ENCODE measurements at places on chromosomes 2 and 18. TPM values are rescaled to one million over a fixed set of nuclear protein-coding genes. Genes with fewer than 3 reads are reported as not detected.
A peak's percentile ranks its signal among the peaks of the same experiment; 100 is the strongest.

- DNase-seq = peak; percentile 8
These were observed 31.5 kb upstream of the TANC1 start for GRCh38 chr2:158936978-158937377.

DNA sequence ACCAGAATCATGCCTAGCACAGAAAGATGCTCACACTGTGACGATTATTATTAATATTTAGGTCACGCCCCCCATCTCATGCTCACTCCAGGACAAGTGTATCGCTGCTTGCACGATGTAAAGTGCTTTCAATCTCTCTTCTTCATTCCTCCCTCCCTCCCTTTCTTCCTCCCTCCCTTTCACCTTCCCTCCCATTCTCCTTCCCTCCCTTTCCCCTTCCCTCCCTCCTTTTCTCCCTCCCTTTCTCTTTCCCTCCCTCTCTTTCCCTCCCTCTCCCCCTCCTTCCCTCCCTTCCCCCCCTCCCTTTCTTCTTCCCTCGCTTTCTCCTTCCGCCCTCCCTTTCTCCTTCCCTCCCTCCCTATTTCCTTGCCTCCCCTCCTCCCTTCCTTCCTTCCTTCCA lies 19.6 kb downstream of the TGOLN2 start:
- no peak for DNase-seq

The PPP4R3B gene
- total RNA-seq = 67.2 TPM

GRCh38 chr2:225779829-225780228 lies 380.3 kb downstream of the NYAP2 start:
- no peak for DNase-seq

GRCh38 chr18:13211534-13211933 lies 7.0 kb upstream of the LDLRAD4 start:
- no peak for DNase-seq

DNA sequence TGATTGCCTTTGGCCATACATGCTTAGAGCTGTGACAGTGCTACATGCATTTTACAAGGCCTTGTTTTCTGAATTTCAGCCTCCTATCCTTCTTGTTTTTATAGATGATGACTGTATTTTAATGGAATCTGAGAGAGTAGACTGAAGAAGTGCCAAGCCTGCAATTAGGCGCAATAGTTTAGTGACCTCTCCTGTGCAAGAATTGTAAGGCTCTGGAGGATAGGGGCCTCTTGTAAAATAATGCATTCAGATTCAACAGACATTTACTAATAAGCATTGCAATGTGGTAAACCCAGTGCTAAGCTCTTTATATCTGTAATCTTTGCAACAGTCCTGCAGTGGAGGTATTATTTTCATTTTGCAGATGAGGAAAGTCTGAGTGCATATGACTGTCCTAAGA lies 105.5 kb downstream of the TDRD15 start:
- no peak for DNase-seq

DNA sequence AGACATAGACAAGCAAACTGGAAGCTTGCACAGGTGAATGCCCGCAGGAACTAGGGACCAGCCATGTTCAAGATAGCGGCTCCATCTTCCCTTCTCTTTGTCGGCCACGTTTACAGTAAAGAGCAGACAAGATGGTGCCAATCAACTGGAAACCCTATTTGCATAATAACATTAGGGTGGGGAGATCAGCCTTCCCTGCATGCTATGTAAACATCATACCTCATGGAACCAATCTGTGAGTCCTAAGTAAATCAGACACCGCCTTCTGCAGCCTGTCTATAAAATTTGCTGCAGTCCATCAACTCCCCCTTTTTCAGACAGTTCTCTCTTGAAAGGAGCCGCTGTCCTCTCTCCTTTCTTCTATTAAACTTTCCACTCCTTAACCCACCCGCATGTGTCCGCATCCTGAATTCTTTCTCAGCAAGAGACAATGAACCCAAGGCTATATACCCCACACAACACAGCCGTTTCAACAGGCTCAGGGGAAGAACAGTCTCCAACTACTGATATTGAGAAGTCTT lies 384.4 kb downstream of the EIPR1 start:
- no peak for DNase-seq

- DNase-seq = no peak
These were observed 166.7 kb downstream of the L3MBTL4 start for GRCh38 chr18:6248017-6248416.

GRCh38 chr2:146807568-146808168 lies 1037.2 kb upstream of the ACVR2A start:
- no peak for DNase-seq

DNA sequence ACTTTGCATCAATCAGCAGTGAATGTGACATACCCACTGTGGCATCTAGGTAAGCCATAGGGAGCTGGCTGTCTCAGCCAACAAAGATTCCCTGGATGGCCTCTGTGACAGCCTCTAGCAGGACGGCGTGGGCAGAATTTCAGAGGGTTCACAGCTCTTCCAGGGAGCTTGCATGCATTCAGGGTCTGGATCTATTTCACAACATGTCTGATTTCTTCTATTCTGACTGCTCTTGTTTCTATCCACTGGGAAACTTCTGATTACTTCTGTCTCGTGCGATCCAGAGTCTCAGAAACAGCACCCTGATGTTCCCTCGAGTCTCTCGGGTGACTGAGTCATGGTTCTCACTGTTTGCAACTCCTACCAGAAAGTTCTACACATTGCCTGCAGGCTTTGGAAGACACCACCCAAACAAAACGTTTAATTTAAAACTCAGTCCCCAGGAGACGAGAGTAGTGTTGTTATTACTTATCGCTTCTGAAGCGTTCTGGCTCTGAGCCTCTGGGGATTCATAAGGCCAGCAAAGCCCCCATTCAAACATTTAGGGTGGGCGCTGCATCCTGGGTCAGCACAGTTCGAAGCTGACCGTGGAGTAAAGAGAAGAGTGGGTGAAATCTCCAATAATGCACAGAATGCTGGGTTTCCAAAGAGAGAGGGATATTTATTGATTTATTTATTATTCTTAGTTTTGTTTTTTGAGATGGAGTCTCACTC lies 41.9 kb upstream of the ODC1 start:
- DNase-seq = no peak

- no peak for DNase-seq
These were observed 22.8 kb downstream of the TTLL4 start for GRCh38 chr2:218733171-218734021.

The SCN7A gene
- total RNA-seq = 0.02 TPM

- DNase-seq = no peak
These were observed 359.5 kb upstream of the ACVR2A start for GRCh38 chr2:147485210-147485851.

DNA sequence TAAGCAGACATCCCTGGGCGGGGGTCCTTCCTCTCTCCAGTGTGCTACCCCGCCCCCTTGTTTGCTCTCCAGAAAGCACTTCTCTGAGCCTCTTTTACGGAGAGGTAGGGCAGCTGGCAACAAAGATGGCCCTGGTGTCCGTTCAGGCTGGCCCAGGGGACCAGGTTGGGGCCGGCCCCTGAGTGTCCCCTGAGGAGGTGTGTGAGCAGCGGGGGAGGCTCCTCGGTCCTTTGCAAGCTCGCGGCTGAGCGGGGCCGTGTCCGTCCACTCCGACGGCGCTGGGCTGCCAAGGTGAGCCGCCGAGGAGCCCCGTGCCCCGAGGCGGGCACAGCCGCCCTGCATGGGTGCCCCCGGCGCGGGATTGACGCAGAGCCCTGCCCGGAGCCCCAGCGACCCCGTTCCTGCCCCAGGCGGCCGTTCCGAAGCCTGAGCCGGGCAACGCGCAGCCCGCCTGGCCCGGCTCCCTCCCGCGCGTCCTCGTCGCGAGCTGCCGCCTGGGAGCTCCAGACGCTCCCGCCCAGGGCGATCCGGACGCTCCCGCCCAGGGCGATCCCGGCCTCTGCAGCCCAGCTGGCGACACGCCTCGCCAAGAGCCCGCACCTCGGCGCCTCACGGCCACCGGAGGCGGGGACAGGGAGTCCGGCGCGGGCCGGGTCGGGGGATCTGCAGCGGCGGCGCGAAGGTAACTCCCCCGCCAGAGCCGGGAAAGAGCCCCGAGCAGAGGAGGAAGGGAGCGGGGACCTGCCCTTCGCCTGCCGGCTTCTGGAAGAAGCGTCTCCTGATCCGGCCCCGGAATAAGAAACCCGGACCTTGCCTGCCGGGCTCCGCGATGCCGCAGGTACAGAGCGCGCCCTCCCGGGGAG lies at the start of gene PROKR1:
TSS of gene PROKR1 (plus strand) at position 569 of the 863 bp plus-strand sequence. CDS start 2,243 bp downstream, outside the sequence.
- DNase-seq = peak; percentile 8

The ABHD1 gene
- 1.4 TPM for total RNA-seq

GRCh38 chr2:150631236-150631821 lies 143.9 kb upstream of the RND3 start:
- no peak for DNase-seq

DNA sequence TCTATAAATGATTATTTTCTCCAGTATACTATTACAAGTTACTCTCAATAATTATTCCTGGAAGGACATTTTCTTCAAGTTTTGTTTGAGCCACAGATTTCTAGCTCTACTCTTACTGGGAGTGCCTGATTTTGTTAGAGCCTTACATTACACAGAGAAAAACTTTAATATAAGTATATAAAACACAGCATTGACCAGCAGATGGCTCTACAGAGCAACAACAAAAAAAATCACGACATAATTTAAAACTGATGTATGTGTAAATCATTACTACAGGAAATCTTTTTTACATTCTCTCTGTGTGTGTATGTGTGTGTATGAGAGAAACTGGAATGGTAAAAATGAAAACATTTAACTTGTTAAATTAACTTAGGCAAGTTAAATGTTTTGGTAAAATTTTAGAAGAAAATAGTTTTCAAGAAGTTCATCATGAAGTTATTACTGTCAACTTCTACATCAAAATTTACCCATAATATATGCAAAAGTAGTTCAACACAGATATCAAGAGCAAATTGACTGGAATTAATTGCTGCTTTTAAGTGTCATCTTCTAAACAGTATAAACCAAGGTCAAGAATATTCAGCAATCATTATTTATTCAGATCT lies 103.3 kb downstream of the MDH1 start:
- DNase-seq = peak; percentile 25

- no peak for DNase-seq
These were observed 171.0 kb upstream of the REV1 start for GRCh38 chr2:99660616-99661406.

DNA sequence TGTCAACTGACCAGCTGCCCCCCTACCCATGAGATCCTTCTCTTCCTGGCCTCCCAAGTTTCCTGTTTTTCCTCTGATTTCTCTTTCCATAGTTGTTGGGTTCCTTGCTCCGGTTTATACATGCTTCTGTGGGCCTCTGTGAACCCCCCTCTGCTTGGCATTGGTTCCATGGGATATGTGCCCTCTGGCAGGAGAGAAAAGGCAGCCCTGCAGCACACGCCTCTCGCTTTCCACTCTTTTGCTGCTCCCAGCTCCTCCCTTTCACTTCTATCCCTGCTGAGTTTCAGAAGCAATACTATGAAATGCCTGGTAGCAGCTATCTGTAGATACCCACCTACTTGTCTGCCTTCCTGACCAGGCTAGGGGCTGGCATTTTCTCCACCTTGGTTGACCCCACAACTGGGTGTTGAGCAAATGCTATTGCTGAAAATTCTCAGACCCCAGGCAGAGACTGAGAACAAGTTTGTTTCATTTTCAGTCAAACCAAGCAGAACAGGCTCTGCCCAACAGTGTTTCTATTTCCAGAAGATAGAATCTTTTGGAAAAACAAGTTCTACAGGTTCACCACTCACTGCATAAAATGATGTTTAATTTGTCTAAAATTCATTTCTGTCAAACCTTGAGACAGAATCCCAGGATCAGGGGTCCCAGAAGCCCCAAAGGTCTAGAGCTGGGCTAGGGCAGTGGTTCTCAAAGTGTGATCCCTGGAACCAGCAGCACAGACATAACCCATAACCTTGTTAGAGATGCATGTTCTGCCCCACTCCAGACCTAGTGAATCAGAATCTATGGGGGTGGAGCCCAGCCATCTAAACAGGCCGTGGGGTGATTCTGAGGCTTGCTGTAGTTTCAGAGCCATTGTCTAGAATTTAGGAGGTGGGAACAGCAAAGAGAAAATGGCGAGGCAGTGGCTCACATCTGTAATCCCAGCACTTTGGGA lies 13.4 kb downstream of the CAPG start:
- DNase-seq = no peak

The SFXN5 gene
- 13.7 TPM for total RNA-seq

DNA sequence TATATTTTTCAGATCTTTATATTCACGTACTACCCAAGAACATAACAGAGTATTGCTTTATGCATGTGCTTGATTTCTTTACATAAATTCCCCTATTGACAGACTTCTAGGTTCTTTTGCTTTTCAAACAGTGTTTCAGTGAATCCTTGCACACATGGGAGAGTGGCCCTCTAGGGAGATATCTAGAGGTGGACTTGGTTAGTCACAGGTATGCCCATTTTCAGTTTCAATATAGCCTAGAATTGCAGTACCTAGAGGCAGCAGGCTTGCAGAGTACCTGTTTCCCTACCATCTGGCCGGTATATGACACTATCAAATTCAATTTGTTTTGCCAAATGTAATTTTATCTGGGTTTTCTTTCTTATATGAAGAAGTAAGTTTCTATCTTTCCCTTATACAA lies 36.8 kb downstream of the EML6 start:
- no peak for DNase-seq

DNA sequence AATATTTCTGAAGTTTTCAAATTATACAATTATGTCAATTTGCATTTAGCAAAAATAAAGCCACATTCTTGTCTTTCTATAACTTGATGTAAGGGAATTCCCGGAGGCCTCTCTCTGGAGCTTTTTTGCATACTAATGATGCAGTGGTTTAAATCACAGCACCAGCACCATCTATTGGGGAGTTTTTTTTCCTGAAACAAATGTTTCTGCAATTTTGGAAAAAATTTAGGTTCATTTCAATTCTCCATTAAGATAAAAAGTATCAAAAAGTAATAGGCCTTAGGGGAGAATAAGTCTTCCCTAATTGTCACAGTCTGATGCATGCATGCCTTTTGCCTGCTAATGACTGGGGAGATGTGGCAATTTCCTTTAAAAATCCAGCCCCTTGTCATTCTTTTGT lies 13.5 kb downstream of the CBLN2 start:
- no peak for DNase-seq

The EFR3B gene
- 7.0 TPM for total RNA-seq

GRCh38 chr2:14634182-14634488 lies 1.6 kb downstream of the LRATD1 start:
- no peak for DNase-seq

The SPDYA gene
- total RNA-seq = 0.23 TPM

DNA sequence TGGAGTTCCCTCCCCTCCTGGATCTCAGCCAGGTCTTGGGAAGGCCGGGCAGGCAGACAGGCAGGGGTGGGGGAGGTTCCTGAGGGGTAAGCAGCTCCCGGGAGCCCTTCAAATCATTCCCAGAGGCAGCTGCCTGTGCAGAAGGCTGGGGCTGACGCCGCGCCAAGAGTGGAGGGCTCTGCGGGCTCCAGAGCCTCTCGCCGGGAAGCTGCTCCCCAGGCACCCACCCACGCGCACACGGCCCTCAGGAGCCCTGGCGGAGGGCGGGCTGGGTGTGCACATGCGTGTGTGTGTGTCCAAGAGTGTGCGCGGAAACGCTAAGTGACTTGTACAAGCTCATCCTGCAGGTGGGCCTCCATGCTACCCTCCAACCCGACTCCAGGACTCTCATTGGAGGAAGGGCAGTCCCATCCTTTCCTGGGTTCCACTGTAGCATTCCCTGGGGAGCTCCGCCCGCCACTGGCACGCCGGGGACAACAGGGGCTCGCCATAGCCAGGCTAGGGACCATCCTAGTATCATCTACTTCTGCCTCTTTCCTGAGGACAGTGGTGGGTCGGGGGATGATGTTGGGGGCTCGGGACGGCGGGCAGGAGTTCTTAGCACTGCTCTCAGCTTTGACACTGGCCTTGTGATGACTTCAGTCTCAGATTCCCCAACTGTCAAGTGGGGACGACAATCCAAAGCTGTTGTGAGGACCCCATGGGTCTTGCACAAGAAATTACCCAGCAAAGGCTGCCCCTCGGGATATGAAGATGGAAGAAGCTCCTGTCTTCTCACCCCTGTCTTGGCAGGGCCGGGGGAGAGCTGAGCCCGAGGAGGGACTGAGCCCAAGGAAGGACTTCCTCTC lies 50.3 kb downstream of the INHBB start:
- DNase-seq = no peak

The UPP2 gene
- total RNA-seq = not detected

All from NCI-H460 (cell line).